Astrocyte (in vitro differentiated cells and primary cell): ENCODE measurements at places on chromosomes 2 and 18. TPM values are rescaled to one million over a fixed set of nuclear protein-coding genes. Genes with fewer than 3 reads are reported as not detected.

IL1RL2 gene
- total RNA-seq = 0.43 TPM in 1 of 2 replicates, not detected in the other

KCTD1 gene
- 27.0 and 31.8 TPM in 2 replicates for total RNA-seq

SPATA3 gene
- not detected in 2 replicates for total RNA-seq

TSHZ1 gene
- 2.7 and 2.9 TPM in 2 replicates for total RNA-seq

IL36RN gene
- 0.14 TPM in 1 of 2 replicates, not detected in the other for total RNA-seq

TRIB2 gene
- total RNA-seq = 22.6 and 28.6 TPM in 2 replicates

DSG4 gene
- total RNA-seq = not detected in 2 replicates

MC4R gene
- not detected in 2 replicates for total RNA-seq

NDUFAF7 gene
- 23.1 and 24.2 TPM in 2 replicates for total RNA-seq

ITPRIPL1 gene
- 0.10 and 0.45 TPM in 2 replicates for total RNA-seq

ANKRD23 gene
- 2.5 and 3.3 TPM in 2 replicates for total RNA-seq

GPR45 gene
- total RNA-seq = 0.22 TPM in 1 of 2 replicates, not detected in the other

PSME4 gene
- 101 and 110 TPM in 2 replicates for total RNA-seq

MYO1B gene
- total RNA-seq = 95.7 TPM in 2 replicates

PTPRN gene
- 76.6 and 88.2 TPM in 2 replicates for total RNA-seq

KIF5C gene
- total RNA-seq = 21.0 and 24.3 TPM in 2 replicates

CFAP65 gene
- total RNA-seq = 0.22 and 0.27 TPM in 2 replicates

TPO gene
- not detected in 2 replicates for total RNA-seq

BBS5 gene
- 3.9 and 4.0 TPM in 2 replicates for total RNA-seq

GREB1L gene
- total RNA-seq = 4.3 and 16.2 TPM in 2 replicates

TNFAIP6 gene
- total RNA-seq = 0.75 and 1.4 TPM in 2 replicates

PARD3B gene
- 6.5 and 7.0 TPM in 2 replicates for total RNA-seq

TGIF1 gene
- 110 and 128 TPM in 2 replicates for total RNA-seq

TMEM198 gene
- 3.8 TPM in 2 replicates for total RNA-seq

ALPP gene
- 0.32 TPM in 1 of 2 replicates, not detected in the other for total RNA-seq

KLHL14 gene
- 0.39 and 0.43 TPM in 2 replicates for total RNA-seq

SETBP1 gene
- 8.5 and 12.4 TPM in 2 replicates for total RNA-seq

ERMN gene
- total RNA-seq = 0.14 and 0.82 TPM in 2 replicates

TWIST2 gene
- 2.5 and 3.2 TPM in 2 replicates for total RNA-seq

HOXD11 gene
- not detected in 2 replicates for total RNA-seq

NEURL3 gene
- total RNA-seq = 0.34 and 0.38 TPM in 2 replicates

MZT2B gene
- total RNA-seq = 232 and 234 TPM in 2 replicates

PSMA8 gene
- total RNA-seq = not detected in 2 replicates

FBXO36 gene
- 1.9 and 2.8 TPM in 2 replicates for total RNA-seq

CTAGE1 gene
- total RNA-seq = 0.12 and 0.30 TPM in 2 replicates

GPR39 gene
- total RNA-seq = 4.0 and 4.4 TPM in 2 replicates

RAMP1 gene
- 9.1 and 13.7 TPM in 2 replicates for total RNA-seq

NEB gene
- total RNA-seq = 0.82 and 0.94 TPM in 2 replicates

LINC00305 gene
- not detected in 2 replicates for total RNA-seq

ERLEC1 gene
- total RNA-seq = 54.2 and 60.7 TPM in 2 replicates

ARHGAP15 gene
- not detected in 2 replicates for total RNA-seq

REG3G gene
- not detected in 2 replicates for total RNA-seq

CTDSP1 gene
- 41.8 and 45.0 TPM in 2 replicates for total RNA-seq

LYG2 gene
- total RNA-seq = not detected in 2 replicates

OR6B2 gene
- not detected in 2 replicates for total RNA-seq

POTEJ gene
- total RNA-seq = not detected in 2 replicates

PASK gene
- total RNA-seq = 4.2 and 8.0 TPM in 2 replicates

MAPRE2 gene
- 27.4 and 33.8 TPM in 2 replicates for total RNA-seq
